ENCODE measurements at places on chromosomes 12 and 14. TPM values are rescaled to one million over a fixed set of nuclear protein-coding genes. Genes with fewer than 3 reads are reported as not detected.

CD27 gene
- 181 TPM for total RNA-seq

WIF1 gene
- 0.10 TPM for total RNA-seq

CBX5 gene
- 101 TPM for total RNA-seq

PPP4R3A gene
- 122 TPM for total RNA-seq

NTN4 gene
- total RNA-seq, result not detected

- no peaks in the 10 kb centered on the region for H3K4me1 ChIP-seq
- H3K4me3 ChIP-seq, result no peak overlapping the region
- H3K36me3 ChIP-seq, result no peaks in the 10 kb centered on the region
- no peak overlapping the region for H3K27ac ChIP-seq
- no peak for DNase-seq
These were observed 471.2 kb upstream of the ATXN7L3B start for GRCh38 chr12:74066476-74066875.

GRCh38 chr12:31316891-31317290 lies 9.1 kb downstream of the SINHCAF start:
- H3K27me3 ChIP-seq, result no peaks in the 10 kb centered on the region
- H3K4me3 ChIP-seq, result peak overlapping the region; percentile 84
- H3K27ac ChIP-seq, result peak overlapping the region; percentile 91
- H3K4me1 ChIP-seq, result peaks cover 71% of the 10 kb centered on the region

DNA sequence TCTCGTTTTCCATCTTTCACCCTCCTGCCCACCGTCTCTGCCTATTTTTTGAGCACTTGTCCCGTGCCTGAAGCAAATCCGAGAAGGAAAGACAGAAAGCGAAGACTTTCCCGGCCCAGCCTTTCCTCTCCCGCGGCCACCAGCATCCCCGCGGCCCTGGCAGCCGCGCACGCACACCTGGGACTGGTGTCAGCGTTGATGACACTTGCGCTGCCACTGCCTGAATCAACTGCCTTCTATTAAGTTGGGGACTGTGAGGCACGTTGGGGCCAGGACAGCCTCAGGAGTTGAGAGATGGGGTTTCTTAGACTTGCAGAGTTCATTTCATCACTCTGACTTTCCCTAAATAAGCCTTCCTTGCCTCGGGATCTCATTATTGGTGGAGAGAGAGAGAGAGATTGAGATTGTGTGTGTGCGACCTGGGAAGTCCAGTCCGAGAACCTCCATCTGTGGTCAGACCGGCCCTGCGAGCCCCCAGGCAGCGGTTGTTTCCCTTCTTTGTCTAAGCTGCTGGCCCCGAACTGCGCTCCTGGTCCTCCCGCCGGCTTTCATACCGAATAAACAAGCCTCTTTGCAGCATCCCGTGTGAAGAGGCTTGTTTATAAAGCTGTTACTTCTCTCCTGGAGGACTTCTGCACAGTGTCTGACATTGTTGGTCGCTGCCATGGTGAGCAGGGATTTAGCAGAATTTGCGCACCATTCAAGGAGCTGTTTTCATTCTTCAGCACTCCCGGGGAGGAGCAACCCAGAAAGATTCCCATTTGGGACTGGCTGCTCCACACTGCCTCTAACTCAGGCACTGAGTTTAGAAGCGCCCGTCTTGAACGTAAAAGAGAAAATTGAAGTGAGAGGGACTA lies 1.5 kb downstream of the PDZRN4 start:
- no peaks in the 10 kb centered on the region for H3K36me3 ChIP-seq
- no peak for DNase-seq
- no peak overlapping the region for H3K27ac ChIP-seq
- peaks cover 40% of the 10 kb centered on the region for H3K27me3 ChIP-seq
- H3K4me3 ChIP-seq, result no peak overlapping the region

GRCh38 chr12:94390130-94390485 lies 69.6 kb downstream of the CEP83 start:
- no peak overlapping the region for H3K27ac ChIP-seq
- H3K36me3 ChIP-seq, result peaks cover 78% of the 10 kb centered on the region
- no peaks in the 10 kb centered on the region for H3K27me3 ChIP-seq

- DNase-seq, result no peak
- H3K36me3 ChIP-seq, result no peaks in the 10 kb centered on the region
These were observed 502.2 kb upstream of the RPL10L start for GRCh38 chr14:47153746-47154145.

All from activated naive CD8-positive, alpha-beta T cell treated with anti-CD3 and anti-CD28 coated beads for 36 hours (primary cell).